ENCODE measurements at places on chromosomes 3 and 15.

GRCh38 chr3:65635657-65636056 is 403.1 kb downstream of the MAGI1 start:
- DNase-seq: no peak

- no peak for DNase-seq
Measured at GRCh38 chr3:177106184-177106583, 91.1 kb downstream of the TBL1XR1 start.

GRCh38 chr15:66802025-66803001 is 100.3 kb downstream of the SMAD6 start:
- no peak for DNase-seq

DNA sequence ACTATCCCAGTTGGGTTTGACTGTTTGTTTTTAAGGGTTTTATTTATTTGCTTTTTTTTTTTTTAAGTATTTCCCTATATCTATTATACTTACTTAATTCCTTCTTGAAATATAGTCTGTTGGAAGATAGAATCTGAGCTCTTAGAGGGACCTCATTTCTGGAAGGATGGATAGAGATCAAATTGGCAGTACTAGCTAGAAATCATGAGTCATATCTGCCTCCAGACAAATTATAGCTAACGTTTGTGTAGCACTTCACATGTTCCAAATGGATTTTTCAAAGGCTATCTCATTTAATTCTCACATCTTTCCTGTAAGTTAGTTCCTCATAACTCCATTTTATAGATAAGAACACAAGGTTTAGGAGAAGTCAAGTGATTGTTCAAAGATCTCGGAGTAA is 384.7 kb downstream of the ZIC1 start:
- no peak for DNase-seq

DNA sequence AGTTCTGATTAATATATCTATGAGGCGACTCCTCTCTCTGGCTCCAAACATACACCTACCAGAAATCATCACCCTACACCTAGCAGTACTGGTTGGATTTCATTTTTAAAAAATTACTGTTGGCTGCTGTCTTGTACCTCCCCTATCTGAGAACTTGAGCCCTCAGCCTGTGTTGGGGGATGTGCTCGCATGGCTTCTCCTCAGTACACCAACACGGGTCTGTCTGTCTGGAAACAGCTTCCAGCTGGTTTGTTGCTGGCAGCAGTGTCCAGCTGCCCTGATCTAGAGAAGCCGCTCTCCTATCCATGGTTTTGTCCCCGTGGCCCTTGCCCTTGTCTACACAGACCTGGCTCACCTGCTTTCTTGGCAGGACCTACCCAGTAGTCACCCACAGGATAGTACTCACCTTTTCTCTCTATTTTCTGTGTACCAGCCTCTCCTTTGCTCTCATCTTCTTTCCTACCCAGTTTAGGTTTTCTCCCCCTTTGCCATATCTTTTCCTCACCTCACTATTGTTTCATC is 43.2 kb upstream of the NEDD4 start:
- DNase-seq: no peak

DNA sequence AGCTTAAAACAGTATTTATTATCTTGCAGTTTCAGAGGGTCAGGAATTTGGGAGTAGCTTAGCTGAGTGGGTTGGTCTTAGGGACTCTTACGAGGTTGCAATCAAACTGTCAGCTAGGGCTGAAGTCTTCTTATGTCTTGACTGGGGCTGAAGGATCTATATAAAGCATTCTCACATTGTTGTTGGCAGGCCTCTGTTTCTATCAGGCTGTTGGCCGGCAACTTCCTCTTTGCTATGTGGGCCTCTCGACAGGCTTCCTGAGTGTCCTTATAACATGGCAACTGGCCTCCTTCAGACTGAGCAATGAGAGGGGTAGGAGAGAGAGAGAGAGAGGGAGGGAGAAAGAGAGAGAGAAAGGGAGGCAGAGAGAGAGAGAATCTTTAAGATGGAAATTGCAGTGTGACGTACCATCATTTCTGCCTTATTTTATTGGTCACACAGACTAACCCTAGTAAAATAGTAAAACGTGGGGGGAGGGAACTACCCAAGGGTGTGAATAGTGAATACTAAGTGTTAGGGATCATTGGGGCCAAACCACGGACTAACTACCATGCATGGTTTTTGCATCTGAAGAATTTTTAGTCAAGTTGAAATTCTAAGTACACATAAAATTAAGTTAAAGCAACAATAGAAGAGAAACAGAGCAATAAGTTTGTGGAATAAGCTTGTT is 16.1 kb downstream of the FGF7 start:
- no peak for DNase-seq

DNA sequence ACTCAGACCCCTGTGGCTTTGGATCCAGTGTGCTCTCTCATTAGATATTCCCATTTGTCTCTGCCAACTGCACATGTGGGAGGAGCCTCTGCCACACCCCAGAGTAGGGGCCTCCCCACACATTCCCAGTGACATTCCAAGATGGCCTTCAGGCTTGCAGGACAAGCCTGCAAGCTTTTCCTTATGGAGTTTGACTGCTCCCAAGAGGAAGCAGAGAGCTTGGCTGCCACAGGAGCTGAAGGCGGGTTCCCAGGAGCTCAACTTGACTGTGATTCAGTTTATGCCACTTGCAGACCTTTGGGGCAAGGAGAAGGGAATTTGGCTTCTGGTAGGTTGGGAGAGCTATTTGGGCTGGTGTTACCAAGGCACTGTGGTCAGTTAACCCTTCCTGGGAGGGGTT is 22.5 kb upstream of the EPHB1 start:
- DNase-seq: no peak

DNA sequence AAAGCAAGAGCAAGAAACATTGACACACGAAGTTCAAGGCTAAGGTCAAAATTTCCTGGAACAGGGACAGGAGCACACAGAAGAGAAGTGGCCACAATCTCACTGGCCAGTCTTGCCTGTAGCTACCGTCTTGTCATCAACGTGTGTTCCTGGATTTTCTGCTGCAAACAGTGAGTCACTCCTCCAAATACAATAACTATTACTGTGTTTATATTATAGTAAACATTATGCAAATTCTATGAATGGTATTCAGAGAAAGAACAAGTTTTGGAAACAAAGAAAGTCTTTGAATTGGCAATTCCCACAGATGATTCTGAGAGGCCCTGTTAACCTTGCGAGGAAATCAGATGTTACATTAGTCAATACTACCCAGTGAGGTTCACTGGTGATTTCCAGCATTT is 220.5 kb downstream of the FAM43A start:
- DNase-seq: no peak

GRCh38 chr3:39541917-39542329 is 74.4 kb downstream of the MOBP start:
- DNase-seq: no peak

GRCh38 chr3:143090486-143090885 is 29.1 kb upstream of the CHST2 start:
- DNase-seq: no peak

GRCh38 chr3:197173620-197174019 is 124.8 kb downstream of the DLG1 start:
- DNase-seq: no peak

DNA sequence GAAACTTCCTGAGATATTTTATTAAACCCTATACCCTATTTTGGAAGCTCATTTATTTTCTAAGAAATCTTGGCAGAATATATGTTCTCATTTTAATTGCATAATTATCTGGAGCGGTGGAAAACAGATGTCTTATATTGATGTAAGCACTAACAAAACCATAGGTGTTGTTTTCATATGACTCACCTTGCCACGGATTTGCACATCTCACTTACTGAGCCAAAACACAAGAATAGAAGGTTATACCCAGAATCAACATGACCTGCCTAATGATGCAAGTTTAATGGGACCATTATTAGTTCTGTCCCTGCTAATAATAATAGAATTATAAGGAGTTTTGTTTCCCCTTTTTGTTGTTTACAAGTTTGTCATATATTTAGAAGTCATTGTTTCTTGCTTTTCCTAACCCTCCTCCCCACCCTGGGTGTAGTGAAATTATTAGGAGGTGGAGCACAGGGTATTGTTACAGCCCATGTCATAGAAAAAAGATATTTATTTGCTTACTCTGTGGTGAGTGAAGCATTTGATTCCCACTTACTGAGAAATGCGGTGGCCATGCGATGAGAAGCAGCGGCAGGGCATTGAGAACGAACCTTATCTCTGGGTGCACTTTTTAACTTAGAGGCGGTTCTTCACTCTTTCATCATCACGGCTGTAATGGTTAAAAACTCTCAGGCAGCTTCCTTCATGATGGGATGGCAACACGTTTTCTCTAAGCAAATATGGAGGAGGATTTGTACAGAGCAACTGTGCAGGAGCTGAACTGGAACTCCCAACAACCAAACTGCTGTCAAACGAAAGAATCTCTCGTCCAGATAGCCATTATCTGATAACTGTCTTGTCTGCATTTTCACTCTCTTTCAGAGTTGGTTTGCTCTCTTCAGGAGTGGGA is 521 bp downstream of the IL5RA start:
- no peak for DNase-seq

- no peak for DNase-seq
Measured at GRCh38 chr15:85545185-85545584, 164.8 kb downstream of the AKAP13 start.

- no peak for DNase-seq
Measured at GRCh38 chr3:96779810-96780209, 34.6 kb upstream of the EPHA6 start.

- no peak for DNase-seq
Measured at GRCh38 chr3:148998715-148999423, 7.5 kb downstream of the GYG1 start.

- no peak for DNase-seq
Measured at GRCh38 chr15:67807141-67807540, 18.2 kb upstream of the SKOR1 start.

- no peak for DNase-seq
Measured at GRCh38 chr3:88267847-88268246, 118.1 kb downstream of the C3orf38 start.

DNA sequence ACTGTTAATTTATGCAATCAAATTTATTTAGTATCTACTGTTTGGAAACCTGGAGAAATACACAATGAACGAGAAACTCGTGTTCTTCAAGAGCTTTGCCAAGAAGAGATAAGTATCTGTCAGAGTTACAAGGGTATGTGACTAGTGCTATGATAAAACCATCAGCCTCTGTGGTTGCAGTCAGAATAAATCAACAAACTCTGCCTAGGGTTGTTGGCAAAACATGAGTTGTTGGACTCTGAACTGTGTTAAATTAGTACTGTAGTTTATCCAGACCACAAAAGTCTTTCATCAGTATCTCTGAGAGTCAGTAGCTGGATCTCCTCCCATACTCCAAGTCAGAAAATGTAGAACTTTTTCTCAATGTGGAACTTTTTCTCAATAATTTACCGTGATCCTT is 918.4 kb downstream of the NAALADL2 start:
- DNase-seq: no peak

- no peak for DNase-seq
Measured at GRCh38 chr15:66502491-66502890, 2.2 kb downstream of the RPL4 start.

DNA sequence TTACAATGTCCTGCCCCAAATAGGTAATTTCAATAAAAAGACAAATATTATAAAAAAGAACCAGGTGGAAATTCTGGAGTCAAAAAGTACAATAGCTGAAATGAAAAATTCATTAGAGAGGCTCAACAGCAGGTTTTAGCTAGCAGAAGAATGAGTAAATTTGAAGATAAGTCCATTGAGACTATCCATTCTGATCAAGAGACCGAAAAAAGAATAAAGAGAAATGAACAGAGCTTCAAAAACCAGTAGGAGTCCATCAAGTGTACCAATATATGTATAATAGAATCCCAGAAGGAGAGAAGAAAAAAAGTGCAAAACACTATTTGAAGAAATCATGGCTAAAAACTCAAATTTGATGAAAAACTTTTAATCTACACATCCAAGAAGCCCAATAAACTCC is 60.5 kb upstream of the POMGNT2 start:
- DNase-seq: no peak

GRCh38 chr15:57738734-57739237 is 32.3 kb downstream of the POLR2M start:
- DNase-seq: no peak
